ENCODE measurements at places on chromosomes 7 and 10. TPM values are rescaled to one million over a fixed set of nuclear protein-coding genes. Genes with fewer than 3 reads are reported as not detected.

The PIK3AP1 gene
- 108 TPM for total RNA-seq

The MYH16 gene
- not detected for total RNA-seq

The SPACDR gene
- not detected for total RNA-seq

The ACBD7 gene
- not detected for total RNA-seq

The FOXP2 gene
- total RNA-seq = 5.3 TPM

The TDRD1 gene
- total RNA-seq = 0.07 TPM

The C10orf53 gene
- not detected for total RNA-seq

The GPR22 gene
- total RNA-seq = not detected

The PRSS2 gene
- not detected for total RNA-seq

The PPP1R3C gene
- 33.0 TPM for total RNA-seq

The STAMBPL1 gene
- total RNA-seq = 7.2 TPM

DNA sequence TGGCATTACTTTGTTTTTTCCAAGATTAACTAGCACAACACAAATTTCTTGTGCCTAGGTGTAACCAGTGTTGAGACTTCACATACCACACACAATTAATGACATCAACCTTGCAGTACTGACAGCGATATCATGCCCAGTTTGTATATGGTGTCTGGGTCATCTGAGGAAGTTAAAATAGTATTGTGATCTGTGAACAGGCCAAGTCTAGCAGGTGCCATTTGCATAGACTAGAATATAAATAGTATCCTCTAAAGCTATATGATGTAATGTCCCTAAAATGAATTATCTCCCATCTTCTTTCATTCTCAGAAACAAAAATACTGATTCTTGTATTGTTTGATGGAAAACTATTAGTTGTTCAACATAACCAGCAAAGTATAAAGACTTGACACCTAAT is 175.8 kb upstream of the KAT6B start:
- DNase-seq = no peak
- no peak overlapping the region for H3K27ac ChIP-seq
- no peak overlapping the region for H3K4me3 ChIP-seq
- no peaks in the 10 kb centered on the region for H3K36me3 ChIP-seq
- no peaks in the 10 kb centered on the region for H3K27me3 ChIP-seq

DNA sequence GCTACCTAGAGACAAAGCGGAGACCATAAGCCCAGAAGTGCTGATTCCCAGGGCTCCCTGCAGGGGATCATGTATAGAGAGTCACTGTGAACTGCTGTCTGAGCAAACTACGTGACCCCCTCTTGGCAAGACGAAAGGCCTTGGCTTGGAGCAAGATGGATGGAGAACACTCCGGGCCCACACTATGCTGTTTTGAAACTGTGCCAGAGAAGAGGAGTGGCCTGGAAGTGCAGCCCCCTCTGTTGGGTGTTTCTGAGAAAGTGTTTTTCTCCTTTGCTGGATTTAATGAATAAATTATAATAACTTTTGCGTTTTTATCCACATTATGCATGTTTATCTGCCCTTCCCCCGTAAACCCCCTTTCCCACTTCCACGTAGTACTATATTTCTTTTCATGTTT is 639.3 kb upstream of the GALNT17 start:
- H3K4me3 ChIP-seq = no peak overlapping the region
- DNase-seq = no peak
- no peaks in the 10 kb centered on the region for H3K36me3 ChIP-seq
- no peak overlapping the region for H3K27ac ChIP-seq
- no peaks in the 10 kb centered on the region for H3K27me3 ChIP-seq

- no peaks in the 10 kb centered on the region for H3K4me1 ChIP-seq
- peak; percentile 68 for DNase-seq
- H3K27ac ChIP-seq = peak within 1 kb of the TSS; percentile 30
- no peaks in the 10 kb centered on the region for H3K27me3 ChIP-seq
- no peaks in the 10 kb centered on the region for H3K36me3 ChIP-seq
These were observed at the start of gene THSD7A for GRCh38 chr7:11831736-11832495. Gene THSD7A, minus strand, starts transcription at chr7:11832198. Its CDS starts 252 bp downstream, at chr7:11831946.

DNA sequence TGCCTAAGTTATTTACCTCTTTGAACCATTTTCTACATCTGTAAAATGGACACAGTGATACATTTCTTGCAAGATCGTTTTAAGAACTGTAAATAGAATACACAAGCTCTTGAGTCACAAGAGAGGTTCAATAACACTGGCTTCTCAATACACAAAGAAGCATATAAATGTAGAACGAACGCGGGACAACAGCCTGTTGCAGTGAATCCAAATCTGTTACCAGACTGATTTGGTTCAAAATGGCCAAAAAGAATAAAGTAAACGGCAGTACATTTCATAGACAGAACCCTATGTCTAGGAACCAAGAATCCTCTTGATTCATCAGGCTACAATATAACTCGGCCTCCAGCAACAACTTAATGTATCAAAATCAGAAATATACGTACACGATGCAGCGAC is 701 bp downstream of the MTPAP start:
- no peaks in the 10 kb centered on the region for H3K27me3 ChIP-seq
- H3K4me3 ChIP-seq = peak overlapping the region; percentile 80
- DNase-seq = no peak
- H3K27ac ChIP-seq = peak overlapping the region; percentile 74
- no peaks in the 10 kb centered on the region for H3K4me1 ChIP-seq

DNA sequence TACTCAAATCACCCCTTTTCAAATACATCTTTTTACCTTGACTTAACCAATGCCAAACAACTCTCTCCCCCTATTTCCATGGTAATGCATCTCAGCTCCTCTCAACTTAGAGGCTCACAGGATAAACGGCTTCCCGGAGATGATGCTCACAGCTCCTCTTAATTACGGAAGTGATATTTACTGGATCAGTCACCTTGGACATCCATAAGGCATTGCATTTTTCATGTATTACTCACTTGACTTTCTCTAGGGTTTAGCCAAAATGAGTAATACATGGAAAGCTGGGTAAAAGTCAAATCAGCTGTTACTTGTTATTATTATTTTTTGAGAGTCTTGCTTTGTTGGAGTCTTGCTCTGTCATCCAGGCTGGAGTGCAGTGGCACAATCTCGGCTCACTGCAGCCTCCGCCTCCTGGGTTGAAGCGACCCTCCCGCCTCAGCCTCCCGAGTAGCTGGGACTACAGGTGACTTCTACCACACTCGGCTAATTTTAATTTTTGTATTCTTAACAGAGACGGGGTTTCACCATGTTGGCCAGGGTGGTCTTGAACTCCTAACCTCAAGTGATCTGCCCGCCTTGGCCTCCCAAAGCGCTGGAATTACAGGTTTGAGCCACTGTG is 73.3 kb upstream of the RHEB start:
- H3K27ac ChIP-seq = no peak overlapping the region
- H3K4me1 ChIP-seq = no peaks in the 10 kb centered on the region
- DNase-seq = no peak
- H3K27me3 ChIP-seq = no peaks in the 10 kb centered on the region
- H3K4me3 ChIP-seq = no peak overlapping the region
- peaks cover 4% of the 10 kb centered on the region for H3K36me3 ChIP-seq

- no peak for DNase-seq
- no peak overlapping the region for H3K27ac ChIP-seq
- H3K4me1 ChIP-seq = no peaks in the 10 kb centered on the region
- no peaks in the 10 kb centered on the region for H3K36me3 ChIP-seq
These were observed 634 bp upstream of the HDAC9 start for GRCh38 chr7:18494821-18495408.

DNA sequence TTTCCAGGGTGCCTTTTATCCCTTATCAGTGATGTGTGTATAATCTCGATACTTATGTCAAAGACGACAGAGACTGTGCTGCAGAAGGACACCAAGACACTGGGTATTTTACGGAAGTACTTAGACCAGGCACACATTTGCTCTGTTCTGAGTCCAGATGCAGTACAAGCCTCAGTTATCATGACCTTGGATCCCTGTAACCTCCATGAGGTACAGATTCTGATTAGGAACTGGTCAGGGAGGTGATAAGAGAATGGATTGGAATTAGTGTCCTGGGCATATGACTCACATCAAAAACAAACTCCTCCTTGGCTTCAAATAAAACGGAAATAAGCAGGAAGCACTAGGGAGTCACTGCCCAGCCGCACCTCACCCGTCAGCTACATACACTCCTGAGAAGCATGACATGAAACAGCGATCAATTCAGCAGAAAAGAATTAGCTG is 146.5 kb downstream of the SFMBT2 start:
- H3K27me3 ChIP-seq = no peaks in the 10 kb centered on the region
- H3K27ac ChIP-seq = no peak overlapping the region
- DNase-seq = no peak
- no peaks in the 10 kb centered on the region for H3K4me1 ChIP-seq
- H3K36me3 ChIP-seq = no peaks in the 10 kb centered on the region

- H3K36me3 ChIP-seq = no peaks in the 10 kb centered on the region
- no peaks in the 10 kb centered on the region for H3K27me3 ChIP-seq
- no peak overlapping the region for H3K4me3 ChIP-seq
- no peak overlapping the region for H3K27ac ChIP-seq
These were observed 121.5 kb downstream of the CTTNBP2 start for GRCh38 chr7:117751775-117752174.

DNA sequence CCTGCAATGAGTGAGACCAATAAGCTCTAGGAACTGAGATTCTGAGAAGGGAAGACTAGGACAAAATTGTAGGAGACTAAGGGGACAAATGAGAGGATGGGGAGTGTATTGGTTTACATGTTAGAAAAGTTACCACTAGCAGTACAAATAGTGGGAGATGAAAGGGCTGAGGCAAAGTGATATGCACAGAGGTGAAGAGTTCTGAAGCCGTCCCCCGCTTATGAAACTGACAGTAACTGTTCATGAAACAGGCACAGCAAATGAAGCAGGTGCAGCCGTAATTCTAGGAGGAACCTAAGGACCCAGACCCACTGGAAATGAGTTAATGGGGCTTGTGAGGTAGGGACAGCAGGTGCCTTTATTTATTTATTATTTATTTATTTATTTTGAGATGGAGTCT is 211.3 kb downstream of the PRKG1 start:
- H3K27ac ChIP-seq = no peak overlapping the region
- H3K36me3 ChIP-seq = no peaks in the 10 kb centered on the region
- DNase-seq = no peak
- H3K27me3 ChIP-seq = no peaks in the 10 kb centered on the region

DNA sequence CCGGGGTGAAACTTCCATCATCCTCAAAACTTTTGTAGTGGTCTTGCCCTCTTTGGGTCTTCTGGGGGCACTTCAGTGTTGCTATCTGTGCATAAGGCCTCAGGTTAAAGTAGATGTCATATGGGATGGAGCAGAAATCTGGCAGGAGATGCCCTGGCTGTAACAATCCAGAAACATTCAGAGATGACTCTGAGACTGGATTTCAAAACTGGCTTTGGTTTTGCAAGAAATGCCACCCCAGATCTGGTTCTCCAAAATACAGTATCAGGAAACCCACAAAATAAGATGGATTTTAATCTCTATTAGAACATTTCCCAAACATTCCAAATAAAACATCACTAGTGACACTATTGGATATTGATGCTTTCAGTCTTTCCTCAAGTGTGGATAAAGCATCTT is 191.5 kb downstream of the REEP3 start:
- H3K27me3 ChIP-seq = no peaks in the 10 kb centered on the region
- no peak for DNase-seq
- H3K4me3 ChIP-seq = no peak overlapping the region
- H3K4me1 ChIP-seq = no peaks in the 10 kb centered on the region

DNA sequence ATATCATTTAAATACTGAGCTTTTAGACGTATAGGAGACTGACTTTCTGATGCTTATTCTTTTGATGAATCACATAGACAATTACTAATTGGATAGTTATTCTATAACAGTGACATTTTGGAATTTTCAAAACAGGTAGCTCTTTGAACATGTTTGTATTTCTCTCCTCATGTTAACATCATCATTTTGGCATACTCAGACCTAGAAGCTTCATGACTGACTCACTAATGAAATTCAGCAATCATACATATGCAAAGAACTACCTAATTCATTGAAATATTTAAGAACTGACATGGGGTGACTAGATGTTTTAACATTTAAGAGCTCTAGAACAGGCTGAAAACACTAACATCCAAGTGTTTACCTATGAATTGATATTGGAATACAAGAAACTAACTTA is 192.3 kb downstream of the VTI1A start:
- no peak overlapping the region for H3K4me3 ChIP-seq
- H3K27ac ChIP-seq = no peak overlapping the region
- no peaks in the 10 kb centered on the region for H3K27me3 ChIP-seq
- H3K36me3 ChIP-seq = no peaks in the 10 kb centered on the region
- no peak for DNase-seq
- no peaks in the 10 kb centered on the region for H3K4me1 ChIP-seq

DNA sequence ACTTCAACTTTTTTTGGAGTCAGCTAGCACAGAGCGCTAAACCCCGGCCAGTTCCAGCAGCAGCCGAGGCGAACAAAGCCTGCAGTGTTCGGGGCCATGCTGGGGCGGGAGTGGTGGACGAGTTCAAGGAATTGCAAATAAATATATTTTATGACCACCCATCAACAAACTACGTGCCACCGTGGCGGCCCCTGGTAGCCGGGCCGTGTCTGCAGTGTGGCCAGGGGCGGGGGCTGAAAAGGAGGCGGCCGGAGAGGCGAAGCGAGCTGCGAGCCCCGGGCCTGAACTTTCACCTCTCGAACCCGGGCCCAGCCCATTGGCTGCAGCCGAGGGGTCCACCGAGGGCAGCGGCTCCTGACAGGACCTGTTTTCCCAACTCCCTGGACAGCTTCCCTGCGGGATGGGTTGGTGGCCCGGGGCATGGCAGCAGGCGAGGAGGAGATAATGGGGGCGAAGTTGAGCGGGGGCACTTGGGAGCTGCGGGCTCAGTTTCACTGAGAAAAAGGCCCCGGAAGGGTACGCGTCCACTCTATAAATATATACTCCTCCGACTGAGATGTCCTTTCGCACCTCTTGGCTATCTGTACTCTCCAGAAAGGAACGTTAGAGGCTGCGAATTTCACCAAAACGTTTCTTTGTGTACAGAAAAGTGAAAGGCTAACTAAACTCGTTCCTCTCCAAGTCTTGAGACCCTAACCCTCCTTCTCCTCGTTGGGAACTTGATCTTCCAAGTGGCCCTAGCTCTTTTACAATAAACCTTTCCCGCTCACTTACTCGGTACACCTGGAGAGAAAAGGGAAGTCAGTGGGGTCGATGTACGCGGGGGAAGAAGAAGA is 164.6 kb upstream of the PPP1R3A start:
- H3K4me3 ChIP-seq = peak overlapping the region; percentile 66
- peak; percentile 85 for DNase-seq
- H3K4me1 ChIP-seq = no peaks in the 10 kb centered on the region
- peak overlapping the region; percentile 97 for H3K27ac ChIP-seq
- H3K27me3 ChIP-seq = no peaks in the 10 kb centered on the region
- no peaks in the 10 kb centered on the region for H3K36me3 ChIP-seq

- H3K4me1 ChIP-seq = peaks cover 51% of the 10 kb centered on the region
- H3K27me3 ChIP-seq = no peaks in the 10 kb centered on the region
- peak; percentile 96 for DNase-seq
- H3K36me3 ChIP-seq = no peaks in the 10 kb centered on the region
These were observed 2.0 kb downstream of the ZMIZ1 start for GRCh38 chr10:79070606-79071395.

- no peaks in the 10 kb centered on the region for H3K4me1 ChIP-seq
- no peaks in the 10 kb centered on the region for H3K27me3 ChIP-seq
- no peak overlapping the region for H3K4me3 ChIP-seq
- DNase-seq = no peak
- peak overlapping the region; percentile 80 for H3K27ac ChIP-seq
These were observed 38.8 kb downstream of the TMEM60 start for GRCh38 chr7:77759294-77759889.
